ENCODE measurements at places on chromosomes 2 and 18.
A peak's percentile ranks its signal among the peaks of the same experiment; 100 is the strongest.

- DNase-seq = no peak
Measured at GRCh38 chr2:12971581-12972365, 255.0 kb downstream of the TRIB2 start.

DNA sequence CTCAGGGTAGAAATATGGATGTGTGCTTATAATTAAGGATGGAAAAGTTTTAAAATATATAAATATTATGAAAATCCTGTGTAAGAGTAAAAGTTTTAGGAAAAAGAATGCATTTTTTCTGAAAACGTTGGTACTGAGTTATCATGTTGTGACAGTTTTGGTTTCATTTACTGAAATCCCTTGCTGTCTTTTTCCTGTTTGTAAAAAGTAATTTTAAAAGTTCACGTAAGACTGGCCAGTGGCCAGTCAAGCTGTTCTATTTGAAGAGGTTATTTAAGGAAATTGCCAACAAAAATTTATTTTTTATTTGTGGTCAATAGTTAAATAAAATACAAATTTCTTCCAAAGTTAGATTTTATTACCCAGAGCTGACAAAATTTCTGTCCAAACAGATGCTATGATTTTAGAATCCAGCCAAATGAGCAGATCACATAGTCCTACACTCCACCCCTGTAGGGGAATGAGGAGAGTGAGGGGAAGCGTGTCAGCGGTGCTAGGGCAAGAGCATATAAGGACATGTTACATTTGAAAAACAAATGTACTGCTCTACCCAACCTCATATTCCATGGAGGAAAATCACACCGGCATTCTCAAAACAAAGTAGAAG is 297.8 kb upstream of the TFPI start:
- DNase-seq = no peak

- DNase-seq = no peak
Measured at GRCh38 chr2:27902098-27902497, 11.6 kb downstream of the BABAM2 start.

- peak; percentile 94 for DNase-seq
Measured at GRCh38 chr2:223815186-223815883, 22.0 kb downstream of the AP1S3 start.
